ENCODE measurements at places on chromosomes 6 and 20.
A peak's percentile ranks its signal among the peaks of the same experiment; 100 is the strongest.

GRCh38 chr20:45974896-45975565 lies 3.0 kb upstream of the ZNF335 start:
- H3K4me1 ChIP-seq, result peaks cover 4% of the 10 kb centered on the region
- H3K36me3 ChIP-seq, result no peaks in the 10 kb centered on the region
- peaks cover 6% of the 10 kb centered on the region for H3K27me3 ChIP-seq
- H3K27ac ChIP-seq, result no peak overlapping the region
- DNase-seq, result no peak
- H3K4me3 ChIP-seq, result no peak overlapping the region

- peaks cover 4% of the 10 kb centered on the region for H3K36me3 ChIP-seq
- H3K4me3 ChIP-seq, result peak overlapping the region; percentile 82
Observed at GRCh38 chr6:41375598-41376151, 40.3 kb downstream of the NCR2 start.

DNA sequence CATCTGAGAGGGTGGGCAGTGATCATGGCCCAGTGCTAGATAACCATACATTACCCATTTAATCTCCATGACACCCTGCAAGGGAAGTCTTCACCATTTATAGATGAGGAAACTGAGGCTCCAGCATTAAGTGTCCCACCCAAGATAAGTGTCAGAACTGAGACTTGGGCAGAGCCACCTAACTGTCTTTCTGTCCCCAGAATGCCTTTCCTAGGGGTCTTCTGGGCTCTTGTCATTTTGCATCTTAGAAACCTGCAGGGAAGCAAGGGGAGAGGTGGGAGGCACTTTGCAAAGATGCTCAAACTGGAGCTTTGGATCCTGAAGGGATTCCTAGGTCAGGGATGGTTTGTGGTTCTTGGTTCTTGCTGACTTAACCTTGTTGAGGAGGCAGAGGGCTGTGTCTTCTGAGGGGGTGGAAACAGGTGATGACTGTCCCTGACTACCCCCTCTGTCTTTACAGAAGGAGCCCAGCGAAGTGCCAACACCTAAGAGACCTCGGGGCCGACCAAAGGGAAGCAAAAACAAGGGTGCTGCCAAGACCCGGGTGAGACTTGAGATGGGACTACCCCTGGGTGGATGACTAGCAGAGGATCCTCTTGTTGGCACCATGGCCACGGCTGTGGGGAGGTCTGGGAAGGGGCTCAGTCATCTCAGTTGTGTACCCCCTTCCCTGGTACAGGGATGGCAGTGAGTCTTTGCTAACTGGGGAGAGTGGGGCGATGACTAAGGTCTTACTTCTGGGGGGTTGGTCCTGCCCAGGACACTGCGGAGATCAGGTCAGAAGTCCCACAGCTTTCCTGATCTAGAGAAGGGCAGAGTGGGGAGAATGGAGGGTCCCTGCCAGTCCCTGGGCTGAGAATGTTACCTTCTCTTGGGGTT lies 5.8 kb downstream of the HMGA1 start:
- no peaks in the 10 kb centered on the region for H3K36me3 ChIP-seq
- H3K27me3 ChIP-seq, result peaks cover 11% of the 10 kb centered on the region
- H3K4me3 ChIP-seq, result no peak overlapping the region
- H3K27ac ChIP-seq, result no peak overlapping the region

- H3K27me3 ChIP-seq, result peaks cover 10% of the 10 kb centered on the region
- H3K4me3 ChIP-seq, result no peak overlapping the region
- peaks cover 16% of the 10 kb centered on the region for H3K36me3 ChIP-seq
- peaks cover 18% of the 10 kb centered on the region for H3K4me1 ChIP-seq
- no peak for DNase-seq
- H3K27ac ChIP-seq, result no peak overlapping the region
Observed at GRCh38 chr20:41161886-41162285, 24.5 kb downstream of the PLCG1 start.
